ENCODE measurements at places on chromosomes 2 and 18.

DNA sequence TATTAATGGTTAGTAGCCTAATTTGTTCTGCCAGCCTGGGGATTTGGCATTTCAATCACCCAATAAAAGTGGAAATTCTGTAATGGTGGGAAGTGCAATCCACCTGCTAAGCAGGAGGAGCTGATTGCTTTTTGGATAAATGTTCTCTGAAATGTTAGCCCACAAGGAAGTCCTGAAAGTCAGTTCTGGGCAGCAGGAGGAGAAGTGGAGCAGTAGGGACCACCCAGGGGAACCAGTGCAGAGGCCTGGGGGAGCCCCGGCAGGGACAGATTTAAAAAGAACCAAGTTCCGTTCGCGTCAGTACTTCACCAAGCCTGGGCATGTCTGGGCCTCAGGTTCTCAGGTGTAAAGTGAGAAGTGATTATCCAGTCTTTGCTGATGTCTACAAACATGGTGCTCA, 248.5 kb upstream of the RAB6C start:
- no peak for DNase-seq

DNA sequence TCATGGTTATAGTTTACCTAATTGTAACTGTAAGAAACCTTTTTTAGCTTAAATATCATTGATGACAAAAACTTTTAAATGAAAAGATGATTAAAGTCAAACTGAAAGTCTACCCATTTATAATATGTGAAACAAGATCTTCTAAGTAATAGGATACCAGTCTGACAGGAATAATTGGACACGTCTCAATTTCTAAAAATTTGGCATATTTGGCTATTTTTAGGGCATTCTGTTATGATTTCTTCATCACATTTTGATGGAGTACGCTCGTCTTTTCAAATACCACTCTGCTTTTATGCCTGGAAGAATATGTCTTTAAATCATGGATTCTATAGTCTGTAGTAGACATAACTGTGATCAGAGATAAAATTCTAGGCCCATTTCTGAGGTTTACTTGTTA, 1.3 kb downstream of the R3HDM1 start:
- DNase-seq: no peak

DNA sequence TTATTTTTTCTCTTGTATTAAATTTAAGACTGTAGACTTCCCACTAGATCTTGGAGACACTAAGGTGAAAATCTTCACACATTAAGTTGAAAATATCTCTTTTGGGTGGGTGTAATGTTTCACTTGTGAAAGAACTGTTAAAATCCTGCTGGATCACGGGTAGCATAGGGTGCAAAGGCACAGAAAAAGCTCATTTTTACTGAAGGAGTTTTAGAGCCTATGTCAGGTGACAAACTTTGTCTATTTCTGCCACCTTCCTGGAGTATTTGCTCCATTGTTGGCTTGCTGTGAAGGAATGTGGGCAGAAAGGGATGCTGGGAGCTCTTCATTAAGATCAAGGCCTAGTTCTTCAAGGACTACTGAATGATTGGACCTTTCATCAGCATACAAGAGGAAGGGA, 119.4 kb downstream of the FMNL2 start:
- no peak for DNase-seq

- no peak for DNase-seq
These were observed 91.4 kb upstream of the AQP4 start for GRCh38 chr18:26956863-26957262.

DNA sequence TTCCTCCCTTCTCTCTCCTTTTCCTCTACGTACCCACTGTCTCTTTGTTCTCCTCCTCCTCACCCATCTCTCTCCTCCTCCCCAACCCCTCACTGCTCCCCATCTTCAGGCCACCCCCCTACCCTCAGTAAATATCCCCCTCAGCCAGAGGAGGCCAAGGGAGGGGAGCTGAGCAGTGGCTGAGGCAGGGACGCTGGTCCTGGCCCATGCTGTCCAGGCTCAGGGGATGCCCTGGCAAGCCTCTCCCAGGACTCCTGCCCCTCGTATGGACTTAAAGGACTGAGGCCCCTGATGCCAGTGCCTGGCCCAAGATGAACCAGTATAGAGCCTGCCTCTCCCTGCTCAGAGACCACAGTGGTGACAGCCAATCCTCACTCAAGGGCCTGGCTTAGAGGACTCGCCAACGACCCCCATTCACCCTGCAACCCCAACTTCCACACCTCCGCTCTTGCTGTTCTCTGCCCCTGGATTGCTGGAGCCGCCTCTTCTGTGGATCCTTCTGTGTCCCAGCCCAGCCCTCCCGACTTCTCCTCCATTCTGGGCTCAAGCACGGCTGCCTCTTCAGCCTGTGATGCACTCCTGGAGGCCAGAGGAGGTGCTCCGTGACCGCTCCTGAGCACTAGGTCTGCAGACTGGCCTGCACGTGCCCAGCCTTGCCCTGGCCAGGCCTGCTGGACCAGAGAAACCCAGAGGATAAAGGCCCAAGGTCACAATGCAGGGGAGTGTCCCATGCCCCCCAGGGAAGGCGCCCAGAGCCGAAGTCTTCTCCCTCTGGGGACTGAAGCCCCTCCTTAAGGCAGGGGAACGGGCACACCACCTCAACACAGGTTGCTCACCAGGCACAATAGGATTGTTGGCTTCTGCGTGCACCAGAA, 9.5 kb upstream of the DUSP2 start:
- DNase-seq: no peak

- DNase-seq: no peak
These were observed 229.2 kb downstream of the GALR1 start for GRCh38 chr18:77478646-77479442.

DNA sequence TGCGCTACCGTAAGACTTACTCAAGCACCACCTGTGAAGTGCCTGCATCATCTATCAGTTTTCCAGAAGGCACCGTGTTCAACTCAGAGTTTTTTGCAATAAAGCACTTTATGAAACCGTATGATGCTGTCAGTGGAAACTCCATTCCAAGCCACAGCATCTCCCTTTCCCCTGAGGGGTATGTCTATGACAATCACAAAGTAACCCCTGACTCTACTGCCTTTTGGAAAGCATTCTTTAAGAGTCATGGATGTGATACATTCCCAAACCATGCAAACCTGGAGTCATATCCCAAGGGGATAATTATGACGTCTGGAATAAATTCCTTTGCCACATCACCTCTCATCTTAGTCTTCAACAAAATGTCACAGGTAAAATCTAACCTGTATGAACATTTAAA, 39.2 kb downstream of the UNC50 start:
- no peak for DNase-seq

DNA sequence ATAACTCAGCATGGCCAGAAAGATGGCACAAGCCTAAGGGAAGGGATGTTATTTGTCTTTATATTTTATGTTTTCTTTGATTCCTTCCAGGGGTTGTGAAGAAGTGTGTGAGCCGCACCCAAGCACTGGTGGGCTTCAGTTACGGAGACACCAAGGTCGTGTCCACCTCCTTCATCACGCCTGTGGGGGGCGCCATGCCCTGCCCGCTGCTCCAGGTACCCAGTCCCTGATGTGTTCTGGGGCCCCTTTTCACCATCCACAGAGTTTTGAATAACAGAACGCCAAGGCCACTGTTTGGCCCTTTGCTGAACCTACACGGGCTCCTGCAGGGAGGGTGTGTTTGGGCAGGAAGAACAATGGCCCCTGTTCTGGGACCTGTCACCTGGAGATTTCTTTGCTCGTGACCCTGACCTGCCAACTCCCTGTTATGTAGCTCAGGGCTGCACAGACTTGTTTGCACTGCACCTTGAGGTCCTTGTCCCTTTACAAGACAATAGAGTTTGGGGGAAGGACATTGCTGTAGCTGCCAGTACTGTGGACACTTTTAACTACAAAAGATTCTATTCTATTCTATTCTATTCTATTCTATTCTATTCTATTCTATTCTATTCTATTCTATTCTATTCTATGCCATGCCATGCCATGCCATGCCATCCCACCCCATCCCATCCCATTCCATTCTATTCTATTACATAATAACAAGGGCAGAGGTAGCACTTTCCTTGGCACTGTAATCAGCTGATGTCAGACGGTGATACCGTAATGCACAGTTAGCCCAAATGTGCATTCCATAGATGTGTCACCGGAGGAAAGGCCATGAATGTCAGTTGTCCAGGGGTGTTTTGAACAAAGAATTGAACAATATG, 48.2 kb upstream of the CNGA3 start:
- DNase-seq: no peak

GRCh38 chr18:10006311-10006893, 92.6 kb downstream of the VAPA start:
- no peak for DNase-seq

DNA sequence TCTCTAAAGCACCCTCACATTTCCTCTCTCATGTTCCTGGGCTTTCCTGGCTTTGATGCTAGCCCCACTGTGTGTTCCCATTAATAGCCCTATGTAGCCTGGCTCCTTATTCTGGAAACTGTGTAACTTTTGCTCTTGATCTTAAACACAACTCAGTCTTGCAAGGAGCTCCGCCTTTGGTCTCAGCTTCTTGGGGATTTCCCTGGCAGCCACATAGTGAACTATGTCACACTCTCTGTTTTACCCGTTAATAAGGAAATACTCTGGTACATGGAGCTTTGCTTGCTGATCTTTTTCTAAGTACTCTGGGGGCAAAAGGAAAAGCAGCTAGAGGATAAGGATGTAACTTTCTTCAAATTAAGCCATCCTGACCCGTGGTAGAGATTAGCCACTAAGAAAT, 259.3 kb downstream of the NEDD4L start:
- DNase-seq: no peak

- DNase-seq: no peak
These were observed 152.8 kb downstream of the BCL11A start for GRCh38 chr2:60400462-60401246.

- no peak for DNase-seq
These were observed 18.9 kb upstream of the RPL31 start for GRCh38 chr2:100983201-100983600.

DNA sequence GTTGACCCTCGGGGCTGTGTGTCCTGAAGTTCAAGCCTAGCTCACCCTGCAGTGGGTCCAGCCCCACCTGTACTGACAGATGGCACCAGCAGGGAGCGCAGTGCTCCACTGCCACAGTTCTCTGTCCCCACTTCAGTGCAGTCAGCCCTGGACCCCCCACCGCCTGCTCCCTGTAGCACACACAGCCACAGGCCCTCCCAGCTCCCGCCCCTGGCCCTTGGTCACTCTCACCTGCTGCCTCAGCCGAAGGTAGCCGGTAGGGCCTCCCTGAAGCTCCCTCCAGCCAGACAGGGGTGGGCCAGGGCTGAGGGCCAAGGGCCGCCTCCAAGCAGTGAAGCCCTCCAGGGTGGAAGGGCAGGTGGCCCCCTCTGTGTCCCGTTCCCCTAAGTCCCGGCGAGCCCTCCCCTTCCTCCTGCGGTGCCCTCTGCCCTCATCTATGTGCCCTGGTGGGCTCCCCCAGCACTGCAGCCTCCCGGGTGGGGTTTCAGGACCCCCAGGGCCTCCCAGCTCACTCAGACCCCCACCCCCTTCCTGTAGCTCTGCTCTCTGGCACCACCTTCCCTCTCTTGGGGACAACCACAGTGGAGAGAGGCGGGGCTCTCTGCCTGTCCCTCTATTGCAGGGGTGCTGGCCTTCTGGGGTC, 10.8 kb upstream of the ALPP start:
- no peak for DNase-seq

DNA sequence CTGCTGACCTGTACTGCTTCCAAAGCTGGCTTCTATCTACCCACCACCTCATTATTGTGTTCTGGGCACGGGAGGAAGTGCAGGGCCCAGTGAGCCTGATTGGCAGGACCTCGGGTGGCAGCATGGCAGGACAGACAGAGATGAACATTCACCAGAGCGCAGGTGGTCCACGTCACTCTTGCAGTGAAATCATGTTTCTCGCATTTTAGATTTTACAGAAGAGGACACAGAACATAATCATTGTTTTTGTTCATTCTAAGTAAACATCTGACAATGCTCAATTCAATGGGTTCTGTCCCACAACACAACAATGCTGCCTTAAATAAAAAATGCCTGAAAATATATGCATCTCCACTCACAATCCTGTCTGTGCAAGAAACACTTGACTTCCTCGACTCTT, 11.5 kb upstream of the BIN1 start:
- no peak for DNase-seq

GRCh38 chr2:8352296-8352695, 329.6 kb upstream of the ID2 start:
- no peak for DNase-seq

DNA sequence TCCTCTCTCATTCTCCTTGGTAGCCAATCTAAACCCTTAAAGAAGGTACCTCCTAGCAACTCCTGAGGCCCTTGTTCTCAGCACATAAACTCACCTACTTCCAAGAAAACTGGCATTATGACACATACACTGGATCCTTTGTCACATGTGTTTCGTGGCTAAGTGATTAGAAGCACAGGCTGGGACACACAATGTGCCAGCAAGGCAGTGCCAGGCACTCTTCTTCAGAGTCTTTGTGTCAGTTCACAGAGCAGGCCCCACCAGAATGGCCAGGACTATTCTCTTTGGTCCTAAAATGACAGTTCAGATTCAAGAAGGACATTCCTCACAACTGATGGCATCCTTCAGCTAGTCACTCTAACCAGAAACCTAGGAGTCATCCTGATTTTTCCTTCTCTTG, 40.3 kb downstream of the SMC6 start:
- DNase-seq: no peak

DNA sequence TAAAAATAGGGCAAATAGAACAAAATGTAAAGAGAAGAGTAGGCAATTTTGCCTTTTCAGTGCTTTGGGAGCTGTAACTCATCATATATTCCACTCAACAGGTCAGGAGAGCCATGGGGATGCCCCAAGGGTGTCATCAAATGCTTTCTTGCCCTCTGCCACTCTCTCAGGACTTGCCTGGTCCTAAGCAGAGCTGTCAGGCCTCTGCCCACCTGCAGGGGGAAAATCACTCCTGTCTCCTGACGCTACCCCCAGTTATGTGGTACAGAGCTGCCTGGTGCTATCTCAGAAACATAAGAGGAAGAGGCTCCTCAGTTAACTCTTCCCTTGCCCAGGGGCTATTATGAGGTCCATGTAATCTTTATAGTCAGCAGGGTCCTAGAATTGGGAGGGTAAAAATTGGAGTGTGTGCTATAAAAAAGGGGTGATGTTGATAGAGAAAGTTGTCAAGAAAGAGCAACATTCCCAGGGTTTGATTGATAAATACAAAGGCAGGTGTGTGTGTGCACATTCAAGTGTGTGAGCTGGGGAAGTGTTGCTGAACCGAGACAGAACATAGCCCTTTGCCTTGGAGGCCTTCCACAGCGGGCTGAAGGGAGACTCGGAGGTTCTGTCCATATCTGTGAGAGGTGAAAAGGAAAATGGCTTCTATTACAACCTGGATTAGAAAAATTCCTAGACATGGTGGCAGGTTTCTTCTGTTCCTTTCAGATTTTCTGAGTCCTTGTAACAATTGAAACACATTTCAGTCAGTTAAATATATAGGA, 25.4 kb downstream of the PTPRM start:
- no peak for DNase-seq

Data from NCI-H187 treated with DMSO at 0.1 percent for 48 hours (cell line).